GOT3 (cell line): ENCODE measurements at places on chromosomes 12 and 14.

DNA sequence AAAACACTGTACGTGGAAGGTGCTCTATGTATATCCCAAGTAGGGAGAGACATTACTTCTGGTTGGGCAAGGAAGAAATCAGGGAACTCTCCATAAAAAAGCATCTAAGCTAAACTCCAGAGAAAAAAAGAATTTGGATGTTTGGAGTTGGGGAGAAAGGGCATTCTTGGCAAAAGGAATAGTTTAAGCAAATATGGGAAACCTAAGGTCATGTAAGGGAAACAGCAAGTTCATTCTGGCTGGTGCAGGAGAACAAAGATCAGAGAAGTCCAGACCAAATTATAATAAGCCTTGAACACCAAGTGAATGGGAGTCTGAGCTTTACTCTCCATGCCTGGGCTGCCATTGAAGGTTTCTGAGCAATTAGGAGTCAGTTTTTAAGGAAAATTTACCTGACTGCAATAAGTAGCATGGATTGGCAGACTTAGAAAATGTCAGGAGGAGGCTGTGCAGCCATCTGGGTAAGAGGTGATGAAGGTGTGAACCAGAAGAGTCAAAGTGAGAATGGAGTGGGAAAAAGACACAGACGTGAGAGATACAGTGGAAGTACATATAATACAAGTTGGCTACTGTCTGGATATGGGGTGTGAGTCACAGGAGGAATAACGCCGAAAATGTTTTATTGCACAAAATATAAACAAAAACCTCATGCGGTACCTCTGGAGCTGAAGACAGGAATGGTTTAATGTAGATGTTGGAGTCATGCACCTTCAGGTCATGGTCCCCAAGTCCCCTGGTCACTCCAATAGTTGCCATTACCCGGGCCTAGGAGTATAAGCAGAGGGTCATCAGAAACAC is 222.6 kb downstream of the MON2 start:
- DNase-seq, result no peak

DNA sequence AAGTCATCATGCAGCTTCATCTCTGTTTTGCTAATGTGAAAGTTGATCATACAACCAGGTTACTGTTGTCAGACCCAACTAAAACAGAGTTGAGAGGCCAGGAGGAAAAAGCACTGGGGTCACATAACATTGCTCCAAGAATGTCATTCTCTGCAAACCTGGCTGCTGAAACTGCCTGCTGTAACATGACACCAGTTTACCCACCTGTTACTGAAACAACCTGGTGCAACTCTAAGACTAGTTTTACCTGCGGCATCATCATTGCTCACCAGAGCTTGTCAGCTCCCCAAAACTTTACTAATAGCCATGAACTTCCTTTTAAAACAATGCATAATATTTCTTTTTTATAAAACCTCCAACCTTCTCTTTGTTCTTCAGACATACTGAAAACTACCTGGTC is 30.7 kb upstream of the DEGS2 start:
- no peak for DNase-seq

DNA sequence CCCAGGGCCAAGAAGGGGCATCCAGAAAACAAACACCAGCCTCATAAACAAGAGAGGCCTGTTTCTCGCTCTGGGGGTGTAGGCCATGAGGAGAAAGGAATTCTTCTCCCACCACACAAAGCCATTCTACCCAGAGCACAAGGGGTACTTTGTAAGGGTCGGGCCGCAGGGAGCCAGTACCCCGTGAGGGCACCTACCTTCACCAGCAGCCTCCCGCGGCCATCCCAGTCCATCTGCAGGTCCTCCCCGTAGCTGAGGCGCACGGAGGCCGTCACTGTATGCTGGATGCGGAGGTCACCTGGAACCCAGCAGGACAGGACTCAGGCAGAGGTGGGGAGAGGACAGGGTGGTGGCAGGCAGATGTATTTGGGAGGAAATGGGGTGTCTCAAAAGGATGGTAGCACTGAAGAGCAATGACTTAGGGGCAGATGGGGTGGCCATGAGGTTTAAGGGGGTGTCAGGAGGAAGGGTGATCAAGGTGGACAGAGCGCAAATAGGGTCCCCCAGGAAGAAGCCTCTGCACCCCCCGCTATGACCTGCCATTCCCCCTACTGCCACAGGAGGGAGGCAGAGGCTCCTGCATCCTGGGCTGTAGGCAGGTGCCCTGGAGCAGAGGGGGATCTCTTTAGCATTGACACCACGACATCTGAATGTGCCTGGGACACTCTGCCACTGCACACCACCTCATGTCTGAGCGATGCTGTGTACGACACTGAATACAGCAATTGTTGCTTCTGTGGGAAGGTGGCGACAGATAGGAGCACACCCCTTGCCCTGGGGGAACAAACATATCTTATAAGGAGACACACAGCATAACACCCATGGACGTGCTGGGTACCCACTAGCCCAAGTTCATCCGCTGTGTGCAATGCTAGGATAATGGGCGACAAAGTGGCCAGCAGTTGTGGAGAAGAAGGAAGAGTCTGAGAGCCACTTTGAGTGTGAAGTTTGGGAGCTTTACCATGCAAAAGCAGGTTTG is 61.4 kb downstream of the VWF start:
- DNase-seq, result no peak

- no peak for DNase-seq
These were observed 123.0 kb downstream of the SAMD4A start for GRCh38 chr14:54689928-54690327.

DNA sequence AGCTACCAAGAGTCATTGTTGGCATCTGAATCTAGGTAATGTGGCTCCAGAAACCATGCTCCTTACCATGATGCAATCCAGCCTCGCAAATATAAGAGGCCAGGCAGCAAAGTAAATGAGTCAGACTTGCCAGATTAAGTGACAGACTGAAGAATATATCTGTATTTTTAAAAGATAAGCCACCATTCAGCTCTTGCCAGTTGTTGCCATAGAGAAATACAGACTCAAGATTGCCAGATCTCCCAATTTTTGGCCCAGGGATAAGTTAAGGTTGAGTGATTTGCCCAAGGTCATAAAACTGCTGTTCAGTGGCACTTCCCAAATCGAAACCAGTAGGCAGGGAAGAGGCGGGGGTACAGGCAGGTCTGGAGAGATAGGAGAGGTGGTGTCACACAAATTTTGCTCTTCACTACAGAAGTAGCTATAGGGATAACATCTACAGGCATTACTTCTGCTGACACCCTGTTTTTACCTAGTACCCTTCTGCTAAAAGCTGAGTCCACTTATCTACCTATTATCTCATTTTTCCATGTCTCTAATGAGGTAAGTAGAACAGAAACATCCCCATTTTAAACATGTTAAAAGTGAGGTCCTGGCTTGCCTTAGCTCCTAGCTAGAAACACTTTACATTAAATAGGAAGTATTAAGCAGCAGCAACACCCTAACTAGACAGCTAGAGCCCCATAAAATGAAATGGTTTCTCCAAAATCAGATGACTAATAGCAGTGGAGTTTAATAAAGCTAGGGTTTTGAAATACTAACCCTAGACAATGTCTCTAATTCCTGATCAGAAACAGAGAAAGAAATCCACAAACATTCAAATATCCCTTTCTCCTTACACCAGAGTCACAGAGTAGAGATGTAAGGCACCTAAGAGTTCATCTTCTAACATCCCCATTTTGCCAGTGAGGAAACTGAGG is 19.5 kb downstream of the DCAF5 start:
- DNase-seq, result no peak

- no peak for DNase-seq
These were observed 29.8 kb upstream of the PLEKHG6 start for GRCh38 chr12:6280672-6281071.

DNA sequence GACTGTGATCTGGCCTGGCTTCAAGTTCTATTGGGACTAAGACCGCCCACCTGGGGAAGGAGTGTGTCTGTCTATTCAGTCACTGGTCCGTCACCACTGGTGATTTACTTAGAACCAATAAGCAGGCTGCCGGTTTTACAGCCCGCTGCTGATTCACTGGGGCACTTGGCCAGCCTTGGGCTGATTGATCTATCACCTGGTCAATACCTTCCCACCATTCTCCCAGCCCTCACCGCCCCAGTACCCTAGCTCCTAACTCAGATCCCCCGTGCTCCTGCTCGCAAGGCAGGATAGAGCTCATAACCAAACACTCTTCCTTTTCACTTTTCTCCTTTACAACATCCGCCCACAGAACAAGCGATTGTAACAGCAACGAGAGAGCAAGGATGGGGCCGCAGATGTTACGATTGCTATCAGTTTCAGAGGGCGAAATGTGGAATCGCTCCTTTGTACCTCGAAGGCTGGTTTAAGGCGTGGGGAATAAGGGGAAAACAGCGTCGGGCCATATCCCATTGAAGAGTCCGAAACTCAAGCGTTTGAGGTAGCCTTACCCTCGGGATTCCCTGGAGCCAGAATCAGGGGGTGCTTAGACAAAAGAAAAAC is 672 bp downstream of the RDH11 start:
- peak; percentile 8 for DNase-seq
